CD4-positive, alpha-beta T cell treated with Interleukin-1 beta for 1 hour (primary cell): ENCODE measurements at places on chromosomes 12 and 14.

- no peak for DNase-seq
Measured at GRCh38 chr14:71745072-71745471, 187.2 kb upstream of the RGS6 start.

DNA sequence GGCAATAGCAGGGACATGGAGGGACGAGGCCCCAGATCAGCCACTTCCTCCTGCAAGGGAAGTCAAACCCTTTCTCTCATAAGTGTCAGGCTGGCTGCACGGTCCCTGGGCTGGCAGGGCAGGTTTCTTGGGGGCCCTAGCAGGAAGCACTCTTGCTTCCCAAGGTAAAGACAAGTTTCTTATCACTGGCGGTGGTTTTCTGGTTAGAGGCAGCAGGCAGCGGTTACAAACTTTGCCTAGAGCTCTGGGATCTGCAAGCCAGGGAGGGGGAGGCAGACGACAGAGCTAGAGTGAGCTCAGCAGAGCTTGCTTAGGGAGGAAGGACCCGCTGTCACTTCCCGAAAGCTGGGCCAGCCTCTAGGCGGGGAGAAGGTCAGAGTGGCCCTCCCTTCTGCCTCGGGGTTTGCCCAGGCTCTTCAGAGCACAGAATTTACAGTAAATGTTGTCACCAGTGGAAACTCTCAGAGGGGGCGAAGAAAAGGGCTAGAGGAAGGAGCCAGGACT is 20.4 kb downstream of the BATF start:
- peak; percentile 79 for DNase-seq

- no peak for DNase-seq
Measured at GRCh38 chr14:32339188-32339587, 10.1 kb downstream of the AKAP6 start.

DNA sequence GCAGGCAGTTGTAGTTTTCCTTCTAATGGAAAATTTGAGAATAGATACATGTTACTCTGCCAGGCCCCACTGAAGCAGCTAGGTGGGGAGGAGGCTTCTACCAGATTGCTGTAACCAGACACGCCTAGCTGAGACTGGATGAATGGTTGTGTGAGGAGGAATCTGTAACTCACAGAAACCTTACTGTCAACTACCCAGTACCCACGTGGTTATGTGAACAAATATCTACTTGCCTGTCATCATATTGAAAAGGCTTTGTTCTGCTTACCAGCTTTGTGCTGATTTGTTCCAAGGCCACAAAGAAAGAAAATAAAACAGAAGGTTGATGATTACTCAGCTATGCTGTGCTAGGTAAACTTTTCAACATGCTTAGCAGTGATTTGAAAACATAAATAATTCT is 167.2 kb downstream of the CAPZA3 start:
- no peak for DNase-seq

- no peak for DNase-seq
Measured at GRCh38 chr14:72014486-72014885, 82.3 kb downstream of the RGS6 start.
